Activated T-helper 9 cell treated with anti-CD3 and anti-CD28 coated beads, Interleukin-2, amount 50 U/mL, for 16 hours (primary cell): ENCODE measurements at places on chromosomes 3 and 15.

- DNase-seq: no peak
These were observed 122.6 kb upstream of the CCNL1 start for GRCh38 chr3:157282261-157283191.

GRCh38 chr3:99884484-99884883, 66.8 kb downstream of the CMSS1 start:
- DNase-seq: no peak

- DNase-seq: no peak
These were observed 826 bp downstream of the DBR1 start for GRCh38 chr3:138173769-138174420.

DNA sequence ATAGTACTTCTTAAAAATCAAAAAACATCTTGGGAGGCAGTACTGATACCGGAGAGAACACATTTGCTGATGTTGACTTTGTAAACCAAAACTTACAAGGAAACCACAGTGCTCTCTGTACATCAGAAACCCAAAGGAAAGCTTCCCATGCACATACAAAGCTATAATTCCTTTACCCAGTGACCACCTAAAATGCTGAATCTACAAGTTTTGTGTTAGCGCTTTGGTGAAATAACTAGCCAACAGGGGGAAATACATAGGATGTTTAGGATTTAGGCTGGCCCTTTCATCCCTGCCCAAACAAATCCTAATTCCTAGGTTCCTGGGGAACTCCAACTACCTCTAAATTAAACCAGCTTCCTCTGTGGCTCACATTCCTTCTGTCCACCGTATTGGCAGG, 15.3 kb upstream of the SPG21 start:
- no peak for DNase-seq

- no peak for DNase-seq
These were observed 11.9 kb downstream of the LRCH3 start for GRCh38 chr3:197802779-197803459.

DNA sequence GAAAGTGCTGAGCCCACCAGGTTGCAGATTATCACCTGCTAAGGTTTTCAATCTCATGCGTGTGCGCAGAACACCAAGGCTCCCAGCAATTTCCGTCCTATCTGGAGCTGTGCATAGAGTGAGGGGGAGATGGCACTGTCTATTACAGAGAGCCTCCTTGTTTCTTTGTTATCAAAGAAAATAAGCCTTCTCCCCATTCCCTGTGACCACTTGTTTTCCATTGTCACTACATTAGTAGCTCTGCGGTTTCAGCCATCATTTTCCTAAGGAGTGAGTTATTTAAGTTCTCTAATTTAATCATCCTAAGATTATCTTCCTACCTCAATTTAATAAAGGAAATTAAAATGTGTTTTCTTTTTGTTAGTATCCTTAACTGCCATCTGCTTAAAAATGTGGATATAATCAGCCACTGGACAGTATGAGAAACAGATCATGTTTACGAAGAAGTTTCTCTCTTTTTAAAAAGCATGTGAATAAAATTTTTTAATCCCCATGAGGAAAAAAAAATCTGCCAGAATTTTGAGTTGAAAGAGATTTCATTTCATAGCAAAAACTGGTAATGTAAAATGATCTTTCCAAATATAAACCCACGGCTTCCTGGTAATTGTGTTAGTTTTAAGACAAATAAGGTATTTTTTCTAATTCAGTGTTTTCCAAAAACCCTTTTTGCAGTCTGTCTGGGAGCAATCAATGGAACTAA, 172.3 kb upstream of the UBE2E1 start:
- DNase-seq: no peak

GRCh38 chr3:33808559-33808958, 10.1 kb downstream of the PDCD6IP start:
- no peak for DNase-seq

DNA sequence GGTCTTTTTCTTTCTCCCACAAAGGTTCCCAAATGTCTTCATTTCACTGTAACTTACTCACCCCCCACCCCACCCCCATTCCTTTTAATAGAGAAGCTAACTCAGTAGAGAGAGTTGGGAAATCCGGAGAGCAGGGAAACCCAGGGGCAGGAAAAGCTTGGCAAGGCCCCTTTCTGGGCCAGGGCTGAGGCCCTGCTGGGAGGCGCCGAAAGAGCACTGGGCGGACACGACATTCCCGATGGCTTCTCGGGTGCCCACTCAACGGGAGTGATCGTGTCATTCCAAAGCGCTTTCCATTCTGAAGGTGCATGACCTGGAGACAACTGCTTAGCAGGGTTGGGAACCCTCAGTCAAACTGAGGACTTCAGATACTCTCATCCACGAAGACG, 1.6 kb upstream of the DALRD3 start:
- no peak for DNase-seq

- DNase-seq: no peak
These were observed 5.7 kb upstream of the IQGAP1 start for GRCh38 chr15:90382320-90382719.

DNA sequence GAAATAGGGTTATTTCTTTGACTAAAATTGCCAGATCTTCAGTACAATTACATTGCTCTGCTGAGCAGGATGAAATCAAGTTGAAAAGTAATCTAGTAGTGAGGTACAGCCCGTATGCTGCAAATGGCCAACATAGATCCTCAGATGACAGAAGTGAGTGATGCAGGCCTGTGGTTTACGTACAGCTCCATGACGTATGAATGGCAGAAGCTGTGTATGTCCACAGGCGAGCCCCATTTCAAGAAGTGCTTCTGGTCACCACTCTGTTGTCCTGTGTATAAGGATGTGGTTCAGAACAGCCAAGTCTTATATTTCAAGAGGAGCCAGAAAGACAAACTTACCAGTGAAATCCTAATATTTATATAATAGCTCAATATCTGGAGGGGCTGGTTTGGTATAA, 9.2 kb downstream of the CD86 start:
- no peak for DNase-seq

DNA sequence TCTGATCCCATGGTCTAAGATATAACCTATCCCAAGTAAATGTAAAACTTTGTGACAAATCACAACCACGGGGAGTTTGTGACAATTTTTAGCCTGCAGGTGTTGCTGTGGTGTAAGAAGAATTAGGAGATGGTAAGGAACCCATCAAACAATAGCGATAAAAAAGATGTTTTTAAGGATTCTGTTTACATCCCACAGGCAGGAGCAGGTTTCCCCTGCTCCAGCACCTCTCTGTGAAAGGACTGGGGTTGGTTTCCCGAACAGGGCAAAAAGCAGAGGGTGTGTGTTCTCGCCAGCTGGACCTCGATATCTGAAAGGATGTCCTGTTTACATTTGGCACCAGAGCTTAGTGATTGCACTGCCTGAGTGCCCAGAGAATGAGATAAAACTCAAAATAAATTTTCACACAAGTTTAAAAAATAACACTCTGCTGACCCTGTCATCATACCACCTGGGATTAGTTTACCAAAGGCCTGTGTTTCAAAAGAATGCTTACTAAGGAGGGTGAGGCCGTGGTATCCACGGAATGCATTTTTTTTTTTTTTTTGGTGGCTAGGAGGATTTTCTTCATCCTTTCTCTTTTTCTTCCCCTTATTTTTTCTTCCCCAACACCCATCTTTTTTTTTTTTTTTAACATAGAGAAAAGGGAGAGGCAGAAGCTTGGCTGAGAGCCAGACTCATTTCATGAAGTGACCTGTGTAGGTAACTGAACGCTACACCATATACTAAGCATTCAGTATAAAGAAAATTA, 151.8 kb upstream of the DPH6 start:
- no peak for DNase-seq

- DNase-seq: no peak
These were observed 5.9 kb downstream of the MEIS2 start for GRCh38 chr15:37094333-37094914.

DNA sequence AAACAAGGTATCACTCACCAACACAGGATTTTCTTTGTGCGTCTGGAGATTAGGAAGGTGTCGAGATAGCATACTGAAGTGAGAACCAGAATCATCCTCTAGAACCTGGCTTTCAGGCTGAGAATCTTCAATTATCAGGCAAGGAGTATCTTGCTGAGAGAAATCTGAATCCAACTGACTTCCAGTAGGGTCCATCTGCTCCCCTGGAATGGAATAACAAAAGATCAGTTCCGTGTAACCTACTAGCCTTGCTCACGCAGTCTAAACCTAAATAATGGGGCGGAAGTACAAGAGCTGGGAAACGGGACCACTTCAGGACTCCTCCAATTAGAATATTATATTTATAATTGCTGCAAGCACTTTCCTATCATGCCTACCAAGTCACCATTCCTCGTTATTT, 690 bp downstream of the TP53BP1 start:
- DNase-seq: no peak

GRCh38 chr3:186589121-186589520, 18.6 kb downstream of the DNAJB11 start:
- no peak for DNase-seq

GRCh38 chr3:196016485-196016884, 65.4 kb downstream of the TFRC start:
- DNase-seq: no peak

GRCh38 chr3:71139496-71139895, 444.0 kb downstream of the FOXP1 start:
- no peak for DNase-seq

DNA sequence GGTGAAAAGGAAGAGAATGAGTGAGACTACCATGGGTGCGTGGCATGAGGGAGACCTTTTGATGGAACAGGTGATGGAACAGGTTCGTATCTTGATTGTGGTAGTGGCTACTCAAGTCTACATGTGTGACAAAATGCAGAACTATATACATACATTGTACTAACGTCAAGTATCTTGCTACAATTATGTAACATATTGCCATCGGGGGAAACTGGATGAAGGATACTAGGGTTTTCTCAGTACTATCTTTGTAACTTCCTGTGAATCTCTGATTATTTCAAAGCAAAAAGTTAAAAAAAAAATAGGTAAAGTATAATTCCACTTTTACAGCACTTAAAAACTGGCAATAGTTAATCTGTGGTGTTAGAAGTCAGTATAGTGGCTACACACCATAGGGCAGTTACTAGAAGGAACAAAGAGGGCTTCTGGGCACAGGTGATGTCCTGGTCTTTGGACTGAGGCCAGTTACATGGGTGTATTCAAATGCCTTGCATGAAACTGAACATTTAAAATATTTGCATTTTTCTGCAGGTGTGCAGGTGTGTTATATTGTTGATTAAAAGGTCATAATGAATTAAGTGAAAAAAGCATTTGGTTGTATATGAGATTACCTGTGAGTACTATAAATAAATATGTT, 61.4 kb downstream of the LRRK1 start:
- no peak for DNase-seq

DNA sequence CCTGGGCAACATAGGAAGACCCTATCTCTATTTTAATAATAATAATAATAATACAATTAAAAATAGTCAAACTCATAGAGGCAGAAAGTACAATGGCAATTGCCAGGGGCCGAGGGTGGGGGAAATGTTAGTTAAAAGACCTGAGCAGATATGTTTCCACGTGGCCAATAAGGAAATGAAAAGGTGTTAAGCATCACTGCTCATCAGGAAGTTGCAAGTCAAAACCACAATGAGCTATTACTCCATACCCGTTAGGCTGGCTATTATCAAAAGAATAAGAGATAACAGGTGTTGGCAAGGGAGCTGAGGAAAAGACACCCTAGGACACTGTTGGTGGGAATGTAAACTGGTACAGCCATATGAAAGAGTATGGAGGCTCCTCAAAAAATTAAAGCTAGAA, 60.4 kb upstream of the PRSS50 start:
- DNase-seq: no peak

GRCh38 chr15:62841269-62841628, 201.3 kb upstream of the TPM1 start:
- DNase-seq: no peak
